ENCODE measurements at places on chromosomes 12 and 14.

GRCh38 chr12:99695050-99695449, 47.5 kb downstream of the GARIN6 start:
- DNase-seq = no peak

DNA sequence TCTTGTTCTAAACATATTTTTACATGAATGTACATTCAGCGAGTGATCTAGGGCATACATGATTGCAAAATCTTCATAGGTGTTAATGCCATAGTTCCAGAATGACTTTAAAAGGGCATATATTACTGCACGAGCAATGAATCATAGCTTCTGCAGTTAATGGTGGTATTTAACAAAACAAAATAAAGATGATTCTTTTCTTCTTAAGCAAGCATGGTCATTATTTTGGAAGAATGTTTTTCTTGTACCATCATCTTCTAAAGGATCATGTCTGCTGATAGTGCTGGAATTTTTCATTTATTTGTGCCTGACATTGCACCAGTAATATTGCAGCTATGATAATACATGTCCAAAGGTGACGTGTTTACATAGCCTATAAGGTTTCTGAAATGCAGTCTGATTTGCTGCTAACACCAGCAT, 388.6 kb downstream of the CCDC91 start:
- DNase-seq = peak; percentile 39

- DNase-seq = no peak
Measured at GRCh38 chr14:20745571-20746358, at the start of gene EDDM3A. EDDM3A (plus strand) TSS chr14:20745887; CDS start chr14:20747581, 1,694 bp downstream.

DNA sequence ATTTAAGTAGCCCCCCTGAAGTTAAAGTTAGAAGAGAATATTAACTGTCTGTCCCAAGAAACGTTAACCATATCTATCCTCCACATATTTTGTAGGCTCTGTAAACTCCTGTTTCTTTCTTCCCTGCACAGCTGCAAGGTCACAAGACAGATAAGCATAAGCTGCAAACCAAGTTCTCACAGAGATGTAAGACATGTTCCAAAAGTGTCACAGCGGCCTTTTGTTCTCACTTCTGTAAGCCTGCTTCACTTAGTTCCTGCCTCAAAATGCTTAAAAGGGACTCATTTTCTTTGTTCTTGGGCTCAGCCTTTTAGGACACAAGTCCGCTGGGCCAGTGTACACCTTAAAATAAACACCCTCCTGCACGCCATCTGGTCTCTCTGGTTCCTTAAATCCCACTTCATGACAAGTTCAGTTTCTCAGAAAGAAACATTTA, 3.2 kb downstream of the RNASE1 start:
- no peak for DNase-seq

GRCh38 chr14:36655963-36656686, 5.5 kb upstream of the PAX9 start:
- DNase-seq = peak; percentile 66

GRCh38 chr12:122129131-122129530, 44.9 kb downstream of the IL31 start:
- DNase-seq = no peak

DNA sequence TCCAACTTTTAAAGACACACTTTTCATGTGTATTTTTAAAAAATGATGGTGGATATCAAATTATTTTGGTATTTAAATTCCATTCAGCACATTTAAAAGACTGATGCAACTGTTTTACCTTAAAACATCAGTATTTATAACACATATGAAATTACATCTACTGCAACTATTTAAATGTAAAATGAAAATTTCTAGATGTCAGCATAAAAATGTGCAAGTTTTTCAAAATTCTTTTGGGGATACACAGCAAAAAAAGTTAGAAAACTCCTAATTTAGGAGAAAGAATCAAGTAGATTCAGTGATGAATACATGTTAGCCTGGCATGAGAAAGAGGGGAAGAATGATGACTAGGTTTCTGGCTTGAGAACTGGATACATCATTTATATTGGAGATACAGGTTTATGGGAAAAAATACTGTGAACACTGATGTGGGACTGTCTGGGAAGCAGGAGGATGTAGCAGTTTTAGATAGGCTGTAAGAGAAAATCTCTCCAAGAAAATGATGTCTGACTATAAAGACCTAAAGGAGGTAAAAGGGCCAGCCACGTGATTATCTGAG, 9.2 kb downstream of the SOS2 start:
- no peak for DNase-seq

DNA sequence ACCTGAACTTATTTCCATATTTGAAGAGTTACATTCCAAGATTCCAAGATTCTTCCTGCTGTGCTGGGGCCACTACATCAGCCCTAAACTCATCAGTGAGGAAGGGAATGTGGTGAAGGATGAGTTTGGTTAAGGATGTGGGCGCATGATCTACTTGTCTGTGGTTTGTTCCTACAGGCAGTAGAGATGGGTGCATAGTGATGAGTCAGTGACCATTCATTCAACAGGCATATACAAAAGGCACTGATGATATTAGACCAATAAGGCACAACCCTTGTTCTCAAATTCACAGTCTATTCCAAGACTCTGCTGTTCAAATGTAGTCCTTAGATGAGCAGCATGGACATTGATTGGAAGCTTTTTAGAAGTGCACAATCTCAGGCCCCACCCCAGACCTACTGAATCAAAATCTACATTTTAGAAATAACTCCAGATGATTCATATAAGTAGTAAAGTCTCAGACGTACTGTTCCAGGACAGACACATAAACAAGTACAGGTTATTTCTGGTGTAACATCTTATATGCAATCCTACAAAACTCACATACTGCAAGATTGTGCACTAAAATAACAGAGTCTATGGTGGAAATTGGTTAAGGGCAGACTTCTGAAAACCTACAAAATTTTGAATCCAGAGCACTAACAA, 47.7 kb upstream of the MAP3K9 start:
- peak; percentile 4 for DNase-seq

DNA sequence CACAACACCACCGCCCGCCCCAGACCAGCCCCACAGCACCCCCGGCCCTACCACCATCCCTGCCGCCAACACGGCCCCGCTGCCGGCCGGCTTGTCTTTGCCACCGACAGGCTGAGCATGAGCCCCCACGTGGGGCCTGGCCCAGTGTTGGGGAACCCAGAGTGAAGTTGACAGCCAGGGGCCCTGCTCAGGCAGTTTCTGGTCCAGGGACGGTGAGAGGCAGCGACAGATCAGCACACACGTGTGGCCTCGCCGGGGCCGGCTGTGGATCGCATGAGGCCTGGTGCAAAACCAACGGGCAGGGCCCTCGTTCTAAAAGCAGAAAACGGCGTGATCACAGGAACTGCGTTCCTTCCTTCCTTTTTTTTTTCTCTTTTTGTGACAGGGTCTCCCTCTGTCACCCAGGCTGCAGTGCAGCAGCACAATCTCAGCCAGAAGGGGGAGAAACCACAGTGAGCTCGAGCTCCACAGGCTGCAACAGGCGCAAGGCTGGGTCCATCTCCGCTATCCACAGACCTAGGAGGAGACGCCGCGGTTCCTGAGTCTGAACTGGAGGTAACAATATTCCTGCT, 50.5 kb upstream of the FBRSL1 start:
- no peak for DNase-seq

DNA sequence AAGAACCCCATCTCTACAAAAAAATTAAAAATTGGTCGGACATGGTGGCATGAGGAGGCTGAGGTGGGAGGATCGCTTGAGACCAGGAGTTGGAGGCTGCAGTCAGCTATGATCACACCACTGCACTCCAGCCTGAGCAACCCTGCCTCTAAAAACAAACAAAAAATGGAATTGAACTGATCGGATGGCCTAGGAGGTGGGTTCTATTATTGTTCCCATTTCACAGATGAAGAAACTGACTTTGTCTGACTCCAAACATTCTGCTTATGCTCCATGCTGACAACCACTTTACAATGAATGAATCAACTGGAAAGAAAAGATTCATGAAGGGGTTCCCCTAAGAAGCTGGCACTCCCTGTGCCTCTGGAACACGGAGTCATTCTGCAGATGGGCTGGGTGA, 47.3 kb downstream of the TRPV4 start:
- DNase-seq = no peak

DNA sequence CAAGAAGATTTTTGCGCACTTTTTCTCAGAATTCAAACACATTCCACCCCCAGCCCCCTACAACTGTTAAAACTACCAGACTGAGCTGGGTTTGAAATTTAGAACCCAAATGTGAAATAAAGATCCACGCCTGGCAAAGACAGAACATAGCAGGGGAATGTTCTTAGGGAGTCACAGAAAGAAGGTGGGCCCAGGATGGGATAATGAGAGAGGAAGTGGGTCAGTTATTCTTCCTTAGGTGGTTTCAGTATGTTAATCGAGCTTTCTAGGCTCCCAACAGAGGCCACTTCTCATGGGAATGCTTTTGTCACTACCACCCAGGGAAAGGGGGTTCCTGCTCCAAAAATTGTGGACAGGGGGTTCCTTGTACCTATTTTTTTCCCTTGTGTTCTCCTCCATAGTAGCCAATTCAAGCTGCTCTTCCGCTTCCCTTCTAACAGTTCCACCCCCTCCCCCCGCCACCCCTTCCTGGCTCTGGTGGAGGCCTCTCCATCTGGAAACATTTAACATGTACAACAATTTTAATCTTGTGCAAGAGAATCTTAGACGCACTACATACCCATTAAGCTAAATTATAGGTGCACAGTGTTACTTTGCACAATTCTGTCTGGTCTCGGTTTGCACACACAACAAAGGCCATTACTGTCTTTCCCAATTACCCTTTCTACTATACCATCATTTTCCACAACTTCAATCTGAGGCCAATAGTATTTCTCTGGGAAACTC, 218.1 kb downstream of the MON2 start:
- peak; percentile 94 for DNase-seq

GRCh38 chr12:45290216-45290605, 74.3 kb downstream of the ANO6 start:
- peak; percentile 92 for DNase-seq

DNA sequence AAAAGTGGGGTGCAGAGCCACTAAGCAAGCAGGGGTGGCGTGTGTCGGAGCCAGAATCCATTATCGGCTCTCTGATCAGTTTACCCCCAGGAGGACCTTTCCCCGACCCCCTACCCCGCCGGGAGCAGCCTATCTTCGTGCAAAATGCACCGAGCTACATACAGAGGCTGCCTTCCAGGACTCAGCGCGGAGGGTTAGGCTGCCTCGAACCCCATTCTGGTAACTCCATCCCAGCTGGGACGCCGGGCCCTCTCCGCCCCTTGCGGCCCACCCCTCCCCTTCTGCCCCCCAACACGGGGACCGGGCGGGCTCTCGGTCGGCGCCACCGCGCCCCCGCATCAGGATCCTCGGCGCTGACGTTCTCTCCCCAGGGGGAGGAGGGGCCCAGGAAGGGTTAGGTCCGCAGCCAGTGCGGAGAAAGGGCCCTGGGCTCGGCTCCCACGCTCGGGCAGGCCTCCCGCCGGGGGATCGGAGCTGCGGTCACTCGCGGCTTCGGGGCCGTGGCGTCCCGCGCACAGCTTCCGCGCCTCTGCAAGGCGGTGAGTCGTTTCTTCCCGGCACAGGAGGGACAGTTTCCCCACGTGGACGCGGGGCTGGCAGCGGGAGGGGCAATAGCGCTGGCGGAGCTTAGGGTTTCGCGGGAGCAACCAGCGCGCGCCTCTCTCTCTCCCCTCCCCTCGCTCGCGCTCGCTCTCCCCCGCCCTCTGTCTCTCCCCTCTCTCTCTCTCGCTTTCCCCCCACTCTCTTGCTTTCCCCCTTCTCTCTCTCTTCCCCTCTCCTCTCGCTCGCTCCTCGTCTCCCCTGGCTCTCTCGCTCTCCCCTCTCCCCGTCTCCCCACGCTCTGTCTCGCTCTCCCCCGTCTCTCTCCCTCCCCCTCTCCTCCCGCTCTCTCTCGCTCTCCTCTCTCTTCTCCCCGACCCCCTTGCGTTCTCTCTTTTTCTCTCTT, 12.5 kb upstream of the MAP3K9 start:
- peak; percentile 25 for DNase-seq

GRCh38 chr14:62056789-62057188, 294.6 kb downstream of the SNAPC1 start:
- DNase-seq = no peak

GRCh38 chr12:120666571-120667390, 20.2 kb upstream of the MLEC start:
- no peak for DNase-seq

- no peak for DNase-seq
Measured at GRCh38 chr12:68804657-68805591, 3.1 kb upstream of the MDM2 start.

DNA sequence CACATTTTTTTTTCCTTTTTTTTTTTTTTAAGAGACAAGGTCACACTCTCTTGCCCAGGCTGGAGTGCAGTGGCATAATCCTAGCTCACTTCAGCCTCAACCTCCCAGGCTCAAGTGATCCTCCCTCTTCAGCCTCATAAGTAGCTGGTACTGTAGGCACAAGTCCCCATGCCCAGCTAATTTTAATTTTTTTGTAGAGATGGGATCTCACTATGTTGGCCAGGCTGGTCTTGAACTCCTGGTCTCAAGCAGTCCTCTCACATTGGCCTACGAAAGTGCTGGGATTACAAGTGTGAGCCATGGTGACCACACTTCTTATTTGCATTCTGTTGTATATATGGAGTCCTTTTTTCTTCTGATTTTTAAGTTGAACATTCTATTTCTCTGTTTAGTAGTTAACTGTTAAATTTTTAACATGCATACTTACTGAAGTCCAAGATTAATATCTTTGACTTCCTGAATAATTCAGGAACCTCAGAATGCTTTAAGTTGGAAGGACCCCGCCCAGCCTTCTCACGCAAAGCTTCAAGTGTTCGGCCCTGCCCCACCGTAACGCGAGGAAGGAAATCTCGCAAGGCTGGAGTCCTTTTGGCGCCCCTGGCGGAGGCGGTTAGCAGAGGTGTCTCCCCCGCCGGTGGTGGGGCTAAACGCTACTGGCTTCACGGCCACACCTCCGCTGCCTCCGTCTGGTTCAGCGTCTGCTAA, 21.6 kb downstream of the SPATS2 start:
- no peak for DNase-seq

GRCh38 chr12:128872303-128872702, 19.0 kb downstream of the GLT1D1 start:
- no peak for DNase-seq

DNA sequence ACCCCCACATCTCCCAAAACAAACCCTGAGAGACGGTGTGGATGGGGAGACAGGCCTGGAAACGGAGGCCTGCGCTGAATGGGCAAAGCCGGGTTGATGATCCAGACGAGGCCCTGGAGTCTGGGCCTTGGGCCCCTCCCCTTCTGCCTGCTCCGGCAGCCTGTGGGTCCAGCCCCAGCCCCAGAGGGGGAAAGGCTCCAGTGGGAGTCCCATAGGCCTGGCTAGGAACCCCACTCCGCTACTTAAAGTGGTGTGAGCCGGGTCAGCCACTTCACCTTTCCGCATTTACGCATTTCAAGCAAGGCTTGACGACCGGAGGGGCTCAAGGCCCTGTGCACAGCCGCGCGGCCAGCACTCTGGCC, 695 bp upstream of the TNFAIP2 start:
- no peak for DNase-seq

DNA sequence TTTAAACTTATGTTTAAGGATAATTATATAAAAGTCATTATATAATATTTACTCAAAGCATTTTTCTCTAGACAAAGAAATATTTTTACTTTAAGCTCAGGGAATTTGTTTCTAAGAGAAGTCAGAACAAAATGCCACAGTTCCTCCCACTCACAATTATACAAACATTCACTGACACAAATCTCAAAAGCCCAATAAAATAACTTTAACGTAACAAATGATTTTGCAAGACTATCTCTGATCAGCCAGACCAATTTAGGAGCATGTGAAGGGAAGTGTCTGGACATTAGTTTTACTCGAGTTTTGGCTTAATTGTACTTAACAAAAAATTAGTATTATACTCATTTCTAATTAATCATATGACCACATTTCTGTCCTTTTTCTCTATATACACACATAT, 41.2 kb downstream of the COCH start:
- DNase-seq = no peak

- DNase-seq = no peak
Measured at GRCh38 chr14:105303949-105304348, 3.1 kb upstream of the BRF1 start.

GRCh38 chr12:21718944-21719650, 55.4 kb downstream of the KCNJ8 start:
- DNase-seq = no peak

Measured in fibroblast of gingiva (primary cell).